ENCODE measurements at places on chromosomes 7 and 10. TPM values are rescaled to one million over a fixed set of nuclear protein-coding genes. Genes with fewer than 3 reads are reported as not detected.

The SDK1 gene
- 0.04 TPM for total RNA-seq

The NME8 gene
- not detected for total RNA-seq

The PTPN12 gene
- 12.5 TPM for total RNA-seq

The MCM7 gene
- total RNA-seq = 452 TPM

The GIMAP8 gene
- 11.8 TPM for total RNA-seq

The INMT gene
- not detected for total RNA-seq

The ARMC3 gene
- total RNA-seq = not detected

The DGKI gene
- total RNA-seq = 1.4 TPM

The NRG3 gene
- not detected for total RNA-seq

The CD36 gene
- 4.7 TPM for total RNA-seq

The CLCN1 gene
- 0.11 TPM for total RNA-seq

The ANXA7 gene
- 151 TPM for total RNA-seq

The C10orf90 gene
- total RNA-seq = not detected

The GLI3 gene
- total RNA-seq = 0.44 TPM

The POT1 gene
- total RNA-seq = 34.2 TPM

The DIP2C gene
- 0.44 TPM for total RNA-seq

The GIMAP4 gene
- 57.3 TPM for total RNA-seq

The HSPA12A gene
- 0.04 TPM for total RNA-seq

The MCM10 gene
- 73.1 TPM for total RNA-seq

The CPA1 gene
- total RNA-seq = not detected

The ASIC3 gene
- total RNA-seq = 3.6 TPM

The SLC39A12 gene
- total RNA-seq = not detected

The CTAGE8 gene
- total RNA-seq = 0.77 TPM

The ZNF736 gene
- 24.1 TPM for total RNA-seq

The SPDYE9 gene
- not detected for total RNA-seq

The CCL24 gene
- not detected for total RNA-seq

The SH2D4B gene
- 0.13 TPM for total RNA-seq

The PLEKHS1 gene
- not detected for total RNA-seq

The CALY gene
- total RNA-seq = 1.3 TPM

The WNT8B gene
- not detected for total RNA-seq

The OPN4 gene
- total RNA-seq = not detected

The SAP25 gene
- 13.9 TPM for total RNA-seq

The GUSB gene
- 51.9 TPM for total RNA-seq

The TAS2R41 gene
- not detected for total RNA-seq

The KIF20B gene
- 39.9 TPM for total RNA-seq

The GSDME gene
- total RNA-seq = 3.7 TPM

The PCDH15 gene
- not detected for total RNA-seq

The EN2 gene
- total RNA-seq = not detected

The CNTNAP2 gene
- total RNA-seq = not detected

The NANOS1 gene
- total RNA-seq = 0.22 TPM

The HOXA2 gene
- not detected for total RNA-seq

The EIF5AL1 gene
- total RNA-seq = 2.6 TPM

Measured in CD8-positive, alpha-beta memory T cell (primary cell).